Spinal cord (tissue), 10 donors: ENCODE measurements at places on chromosomes 13 and 19. TPM values are rescaled to one million over a fixed set of nuclear protein-coding genes. Genes with fewer than 3 reads are reported as not detected.

C2CD4C gene
- 9.4 TPM for total RNA-seq

KCNK6 gene
- 4.4 TPM for total RNA-seq

IGFL3 gene
- not detected for total RNA-seq

SIRT2 gene
- 277 TPM for total RNA-seq

POLR2E gene
- total RNA-seq = 53.1 TPM

SPTBN4 gene
- 13.9 TPM for total RNA-seq

RAVER1 gene
- 8.7 TPM for total RNA-seq

CEACAM4 gene
- 1.1 TPM for total RNA-seq

NCAN gene
- 135 TPM for total RNA-seq

KLK15 gene
- total RNA-seq = not detected

PRTN3 gene
- 3.8 TPM for total RNA-seq

CD70 gene
- not detected for total RNA-seq

OR4F17 gene
- not detected for total RNA-seq

LRRC63 gene
- total RNA-seq = 0.79 TPM

PROZ gene
- total RNA-seq = not detected

C19orf81 gene
- total RNA-seq = 1.4 TPM

GNA15 gene
- 3.5 TPM for total RNA-seq

TGFBR3L gene
- 0.59 TPM for total RNA-seq

MAB21L1 gene
- total RNA-seq = 12.5 TPM

GPR12 gene
- 12.7 TPM for total RNA-seq

UNC13A gene
- total RNA-seq = 11.2 TPM

KLK3 gene
- total RNA-seq = not detected

SCEL gene
- 0.11 TPM for total RNA-seq

ZNF439 gene
- 21.8 TPM for total RNA-seq

DAND5 gene
- total RNA-seq = 0.28 TPM

LIM2 gene
- total RNA-seq = not detected

RNF17 gene
- 0.10 TPM for total RNA-seq

ZNF507 gene
- total RNA-seq = 30.5 TPM

SULT2A1 gene
- 0.17 TPM for total RNA-seq

SPPL2B gene
- total RNA-seq = 45.3 TPM

ZNF284 gene
- 6.8 TPM for total RNA-seq

ANGPTL8 gene
- total RNA-seq = not detected

KLK14 gene
- total RNA-seq = not detected

U2AF2 gene
- 60.7 TPM for total RNA-seq

CEACAM7 gene
- total RNA-seq = not detected

KLHL1 gene
- total RNA-seq = 8.9 TPM
